Keratinocyte (primary cell): ENCODE measurements at places on chromosomes 7 and 10.

DNA sequence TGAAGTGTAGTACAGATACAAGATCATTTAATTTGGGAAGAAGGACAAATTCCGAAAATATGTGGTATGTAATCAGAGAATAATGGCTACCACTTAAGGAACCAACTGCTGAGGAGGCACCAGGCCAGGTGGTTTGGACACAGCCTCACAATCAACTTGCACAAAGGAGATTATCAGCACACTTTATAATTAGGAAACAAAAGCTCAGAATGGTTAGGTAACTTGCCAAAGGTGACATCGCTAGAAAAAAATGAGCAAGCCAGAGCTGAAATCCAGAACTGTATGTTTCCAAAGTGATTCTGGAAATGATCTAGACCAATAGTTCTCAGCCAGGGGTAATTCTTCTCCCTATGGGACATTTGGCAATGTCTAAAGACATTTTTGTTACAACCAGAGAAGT is 36.6 kb downstream of the ERCC6 start:
- no peak for DNase-seq

DNA sequence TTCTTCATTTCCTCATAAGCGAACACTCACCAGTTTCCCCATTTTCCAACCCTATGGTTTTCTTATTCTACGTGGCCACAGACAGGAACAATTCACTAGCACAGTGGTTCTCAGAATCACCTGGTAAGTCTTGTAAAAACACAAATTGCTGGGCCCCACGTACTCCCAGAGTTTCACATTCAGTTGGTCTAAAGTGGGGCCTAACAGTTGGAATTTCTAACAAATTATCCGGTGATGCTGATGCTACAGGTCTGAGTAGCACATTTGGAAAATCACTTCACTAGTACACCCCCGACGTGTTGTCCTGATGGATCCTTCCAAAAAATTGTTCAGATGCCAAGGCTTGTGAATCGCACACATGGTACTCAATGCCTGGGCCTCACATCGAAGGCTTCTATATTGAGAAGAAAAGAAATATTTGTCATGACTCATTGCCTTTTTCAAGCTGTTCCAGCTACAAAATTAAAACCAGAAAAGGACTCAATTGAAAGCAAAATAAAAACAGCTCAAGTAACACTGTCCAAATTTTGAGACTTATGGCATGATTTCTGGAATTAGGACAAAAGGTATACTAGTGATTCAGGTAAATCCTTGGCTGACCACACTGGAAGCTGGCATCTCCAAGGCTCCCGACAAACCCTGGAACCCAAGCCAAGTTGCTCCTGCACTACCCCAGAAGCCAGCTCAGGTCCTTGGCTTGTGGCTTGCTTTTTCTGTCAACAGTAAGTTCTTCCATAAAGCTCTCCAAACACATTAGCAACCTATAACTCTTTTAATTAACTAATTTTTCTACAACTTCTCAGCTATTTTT is 12.9 kb upstream of the VIM start:
- DNase-seq = no peak

DNA sequence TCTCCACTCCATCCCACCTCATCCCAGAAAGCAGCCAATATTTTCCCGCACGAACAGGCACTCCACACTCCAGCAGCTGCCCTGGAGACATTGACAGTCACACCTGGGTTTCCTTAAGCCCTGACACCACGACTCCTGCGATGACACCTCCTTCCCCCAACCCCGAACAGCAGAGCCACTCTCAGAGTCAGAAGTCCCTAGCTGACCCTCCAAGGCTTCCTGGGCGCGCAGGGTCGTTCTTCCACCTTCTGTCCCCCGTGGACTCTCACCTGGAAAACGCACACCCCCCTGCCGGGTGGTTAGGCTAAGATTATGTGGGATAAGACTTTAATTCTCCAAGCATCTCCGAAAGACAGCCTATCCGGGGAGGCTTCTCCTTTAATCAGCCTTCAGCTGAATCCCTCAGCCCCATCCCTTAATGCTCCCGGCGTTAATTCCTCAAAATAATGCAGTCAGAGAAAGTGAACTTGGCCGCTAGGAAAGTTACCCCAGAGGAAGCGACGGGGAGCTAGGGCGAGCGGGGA is 1.1 kb downstream of the DENND11 start:
- DNase-seq = no peak

DNA sequence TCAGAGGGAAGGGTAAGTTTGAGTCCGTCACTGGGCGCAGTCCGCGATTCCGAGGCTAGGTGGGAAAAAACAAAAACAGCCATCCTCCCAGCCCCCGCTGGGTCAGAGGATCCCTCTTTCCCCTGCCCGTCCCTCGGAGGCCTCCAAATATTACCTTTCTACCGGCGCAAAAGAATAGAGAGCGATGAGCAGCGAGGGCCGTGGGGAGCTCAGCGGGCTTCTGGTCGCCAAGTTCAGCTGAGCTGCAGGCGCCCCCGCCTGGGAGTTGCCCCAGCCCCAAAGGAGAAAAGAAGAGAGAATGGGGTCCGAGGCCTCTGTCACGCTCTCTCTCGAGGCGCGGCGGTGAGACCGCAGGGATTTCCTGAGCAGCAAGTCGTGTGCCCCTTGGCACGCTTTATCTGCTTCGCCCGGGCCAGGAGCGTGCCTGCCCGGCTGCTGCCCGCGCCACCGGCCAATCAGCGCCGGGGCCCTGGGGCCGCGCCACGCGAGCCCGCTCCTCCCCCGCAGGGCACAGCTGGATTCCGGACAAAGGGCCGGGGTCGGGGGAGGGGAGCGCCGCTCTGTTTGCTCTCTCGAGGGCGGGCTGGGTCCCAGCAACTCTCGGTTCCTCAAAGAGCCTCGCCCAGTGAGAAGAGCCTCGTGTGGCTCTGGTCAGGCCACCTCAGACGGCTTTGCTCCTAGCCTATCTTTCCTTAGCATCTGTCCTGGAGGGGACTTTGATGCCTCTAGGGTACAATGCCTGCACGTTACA is at the start of gene NEUROG3:
Gene NEUROG3, minus strand, starts transcription at position 367 of the 751 bp plus-strand sequence. CDS start 379 bp downstream, outside the sequence.
- no peak for DNase-seq

- DNase-seq = no peak
Observed at GRCh38 chr10:48523212-48523819, 81.6 kb downstream of the ARHGAP22 start.

- DNase-seq = no peak
Observed at GRCh38 chr7:140525743-140526142, 46.4 kb upstream of the MKRN1 start.

DNA sequence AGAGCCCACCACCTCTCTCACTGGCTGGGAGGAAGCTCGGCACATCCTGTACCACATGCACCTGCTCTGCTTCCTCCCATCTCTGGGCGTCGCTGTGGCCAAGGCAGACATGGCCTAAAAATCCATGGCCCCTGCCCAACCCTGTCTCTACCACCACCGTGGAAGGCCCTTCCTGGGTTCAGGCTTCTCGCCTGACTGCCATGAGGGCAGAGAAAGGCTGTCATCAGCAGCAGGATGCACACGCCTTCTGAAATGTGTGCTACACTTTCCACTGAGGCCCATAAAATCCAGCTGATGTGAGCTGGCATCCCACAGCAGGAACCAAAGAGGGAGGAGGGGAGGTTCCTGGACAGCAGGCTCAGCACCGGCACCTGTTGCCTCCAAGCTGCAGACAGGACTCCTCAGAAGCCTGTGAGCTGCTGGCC is 93.4 kb downstream of the PTPRN2 start:
- DNase-seq = no peak

DNA sequence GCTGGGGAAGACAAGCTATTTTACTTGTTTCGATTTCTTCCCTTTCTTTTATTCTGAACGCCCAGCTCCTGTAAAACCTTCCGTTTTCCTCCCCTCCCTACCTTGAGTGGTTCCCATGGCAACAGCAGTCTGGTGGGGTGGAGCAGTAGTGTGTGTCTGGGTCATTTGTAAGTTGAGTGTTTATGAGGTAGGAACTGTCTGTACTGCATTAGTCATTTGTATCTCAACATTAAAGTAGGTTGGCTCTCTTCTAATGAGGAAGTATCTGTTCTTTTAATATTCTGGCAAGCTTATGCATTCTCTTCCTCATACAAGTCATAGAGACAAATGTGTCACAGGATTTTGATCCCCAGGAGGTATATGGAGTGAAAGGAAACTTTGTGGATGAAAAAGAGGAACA is 85.3 kb upstream of the CCDC6 start:
- DNase-seq = peak; percentile 79

DNA sequence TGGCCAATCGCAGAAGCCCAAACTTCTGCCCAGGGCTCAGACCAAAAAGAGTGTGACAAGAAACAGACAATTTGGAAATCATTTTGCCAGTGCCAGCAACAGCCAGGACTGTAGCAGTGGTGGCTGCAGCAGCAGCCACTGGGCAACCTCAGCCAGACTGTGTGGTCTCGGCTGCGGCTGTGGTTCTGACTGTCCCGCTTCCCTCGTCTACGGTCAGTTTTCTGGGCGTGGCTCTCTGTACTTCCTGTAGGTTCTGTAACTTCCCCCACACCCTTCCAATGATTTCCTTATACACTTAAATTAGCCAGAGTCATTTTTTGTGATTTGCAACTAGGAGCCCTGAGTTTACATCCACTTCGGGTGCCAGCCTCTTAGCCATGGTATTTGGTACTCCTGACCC is 39.9 kb downstream of the CYTH3 start:
- no peak for DNase-seq

GRCh38 chr7:3154881-3155494 is 111.3 kb upstream of the CARD11 start:
- peak; percentile 5 for DNase-seq

DNA sequence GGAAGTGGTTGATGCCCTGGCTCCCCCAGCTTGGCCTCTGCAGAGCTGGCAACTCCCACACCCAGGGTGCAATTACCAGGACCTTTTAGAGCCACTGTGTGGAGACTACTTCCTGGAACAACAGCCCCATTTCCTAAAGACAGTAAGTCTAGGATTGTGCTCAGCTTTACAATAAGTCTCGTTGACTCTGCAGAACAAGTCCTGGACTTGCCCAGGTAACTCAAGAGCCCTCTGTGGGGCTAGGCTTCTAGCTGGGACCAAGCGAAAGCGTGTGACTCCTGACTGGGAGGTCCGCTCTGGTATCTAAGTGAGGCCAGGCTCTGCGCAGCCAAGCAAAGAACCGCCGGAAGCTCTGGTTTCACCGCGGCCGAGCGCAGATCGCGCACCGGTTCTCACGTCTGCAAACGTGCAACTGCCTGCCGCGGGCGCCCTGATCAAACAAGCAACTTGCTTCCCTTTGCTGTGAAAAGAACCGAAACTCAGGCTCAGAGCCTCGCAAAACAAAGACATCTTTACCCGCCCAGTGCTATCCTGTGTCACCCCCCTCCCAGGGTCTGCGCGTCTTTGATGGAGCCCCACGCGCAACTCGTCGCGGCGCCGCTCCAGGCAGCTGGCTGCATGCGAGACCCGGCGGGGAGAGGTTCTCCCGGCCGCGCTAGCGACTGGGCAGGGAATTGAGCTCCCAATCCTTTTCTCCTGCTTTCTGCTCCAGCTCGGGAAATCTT is 4.4 kb upstream of the PDLIM1 start:
- no peak for DNase-seq

GRCh38 chr10:28892818-28893547 is 215.7 kb downstream of the BAMBI start:
- DNase-seq = no peak

DNA sequence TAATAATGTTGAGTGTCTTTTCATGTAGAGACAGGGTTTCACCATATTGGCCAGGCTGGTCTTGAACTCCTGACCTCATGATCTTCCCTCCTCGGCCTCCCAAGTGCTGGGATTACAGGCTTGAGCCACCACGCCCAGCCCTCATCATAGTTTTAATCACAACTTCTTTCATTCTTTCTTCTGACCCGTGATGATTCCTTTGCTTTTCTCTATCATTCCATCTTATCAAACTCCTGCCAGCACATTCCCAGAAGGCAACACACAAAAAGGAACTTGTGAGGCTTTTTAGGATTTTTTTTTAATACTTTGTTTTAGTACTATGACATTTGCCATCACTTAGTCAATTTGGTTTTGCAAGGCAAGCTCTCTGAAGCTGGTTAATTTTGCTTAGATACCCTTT is 77.5 kb upstream of the MEOX2 start:
- no peak for DNase-seq

DNA sequence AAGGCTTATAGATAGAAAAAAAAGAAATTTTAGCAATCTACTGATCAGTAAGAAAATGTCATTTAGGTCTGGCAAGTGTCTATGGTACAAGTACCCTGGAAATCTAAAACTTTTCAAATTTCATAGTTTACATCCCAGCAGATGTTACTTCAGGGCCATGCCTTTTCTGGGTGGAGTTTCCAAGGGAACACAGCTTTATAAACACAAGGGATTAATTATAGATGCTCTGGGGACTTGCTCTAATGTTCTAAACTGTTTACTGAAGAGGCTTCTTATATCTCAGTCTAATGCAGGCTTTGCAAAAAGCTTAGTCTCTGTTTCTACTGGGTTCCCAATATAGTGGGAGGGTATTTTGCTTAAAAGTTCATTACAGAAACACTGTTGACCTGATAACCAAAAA is 3.1 kb downstream of the CD36 start:
- DNase-seq = no peak

DNA sequence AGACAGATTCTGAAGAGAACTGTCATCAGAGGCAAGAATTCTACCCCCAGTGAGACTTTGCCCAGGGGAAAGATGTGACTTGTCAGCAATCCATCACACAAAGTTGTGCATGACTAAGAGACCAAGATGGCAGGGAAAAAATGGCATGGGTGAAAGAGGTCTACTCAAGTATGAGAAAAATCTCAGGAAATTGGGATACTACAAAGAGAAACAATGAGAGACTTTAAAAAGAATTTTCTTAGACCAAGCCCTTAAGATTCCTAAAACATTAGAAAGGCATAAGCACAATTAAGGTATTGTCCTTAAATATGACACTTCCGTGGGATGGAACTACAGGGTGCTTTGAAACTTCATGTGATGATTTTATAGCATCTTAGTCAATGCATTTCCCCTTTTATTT is 45.6 kb upstream of the PDE1C start:
- DNase-seq = peak; percentile 28
